ENCODE measurements at places on chromosomes 3 and 15.

- DNase-seq, result no peak
Measured at GRCh38 chr15:48550822-48551525, 94.5 kb downstream of the FBN1 start.

GRCh38 chr3:175346573-175347356 is 487.6 kb downstream of the NAALADL2 start:
- DNase-seq, result peak; percentile 88

GRCh38 chr15:90530250-90531051 is 728 bp downstream of the CRTC3 start:
- DNase-seq, result no peak

DNA sequence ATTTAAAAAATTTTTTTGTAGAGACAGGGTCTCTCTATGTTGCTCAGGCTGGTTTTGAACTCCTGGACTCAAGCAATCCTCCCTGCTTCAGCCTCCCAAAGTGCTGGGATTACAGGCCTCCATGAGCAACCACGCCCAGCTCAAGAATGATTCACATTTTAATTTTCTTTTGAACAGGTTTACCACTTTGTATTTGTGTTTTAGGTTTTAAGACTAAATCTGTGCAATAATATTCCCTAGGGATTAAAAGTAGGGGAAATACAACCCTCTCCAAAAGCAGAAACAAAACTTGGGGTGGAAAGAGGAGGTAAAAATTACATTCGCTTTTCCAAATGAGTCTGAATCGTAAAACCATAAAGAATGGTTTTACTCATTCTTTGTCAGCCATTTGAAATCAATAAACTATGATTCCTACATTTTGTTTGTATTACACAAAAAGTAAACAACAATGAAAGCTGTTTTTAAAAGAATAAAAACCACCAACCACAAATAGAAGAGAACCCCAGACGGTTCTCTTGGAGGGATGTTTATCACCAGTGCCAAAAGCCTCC is 37.8 kb downstream of the SLC24A1 start:
- DNase-seq, result no peak

DNA sequence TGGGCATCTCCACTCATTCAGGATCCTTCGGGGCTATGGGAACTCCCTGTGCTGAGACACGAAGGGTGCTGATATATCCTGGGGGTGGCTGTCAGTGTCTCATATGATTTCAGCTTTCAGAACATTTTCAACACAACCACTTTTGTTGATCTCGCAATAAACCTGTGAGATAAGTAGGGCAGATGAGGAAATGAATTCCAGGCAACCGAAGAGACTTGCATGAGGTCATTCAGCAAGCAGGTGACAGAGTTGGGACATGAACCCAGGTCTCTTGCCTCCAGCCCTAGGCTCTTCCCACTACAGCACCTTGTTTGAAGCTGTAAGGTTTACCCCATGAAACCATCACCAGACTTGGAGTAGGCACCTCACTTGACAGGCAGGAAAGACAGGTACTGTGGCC is 16.6 kb downstream of the DUOX1 start:
- no peak for DNase-seq

DNA sequence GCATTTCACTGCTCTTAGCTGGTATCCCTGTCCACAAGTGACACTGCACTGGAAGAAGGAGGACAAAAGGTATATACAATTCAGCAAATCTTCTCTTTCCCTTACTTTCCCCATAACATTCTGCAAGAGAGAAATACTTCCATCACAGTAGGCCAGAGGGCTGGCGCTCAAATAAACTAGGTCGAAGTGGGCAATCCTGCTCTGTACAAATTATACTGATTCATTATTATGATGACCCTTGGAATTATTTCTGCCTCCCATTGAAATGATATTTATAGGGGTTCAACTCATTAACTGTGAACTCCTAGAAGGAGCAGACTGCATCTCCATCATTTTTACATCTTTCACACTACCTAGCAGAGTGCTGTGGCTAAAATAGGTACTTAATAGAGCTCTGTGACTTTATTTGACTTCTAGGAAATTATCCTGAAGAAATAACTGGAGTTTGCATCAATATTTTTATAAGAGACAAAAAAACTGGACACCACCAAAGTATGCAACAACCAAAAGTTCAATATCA is 80.7 kb downstream of the ADAMTS9 start:
- no peak for DNase-seq

DNA sequence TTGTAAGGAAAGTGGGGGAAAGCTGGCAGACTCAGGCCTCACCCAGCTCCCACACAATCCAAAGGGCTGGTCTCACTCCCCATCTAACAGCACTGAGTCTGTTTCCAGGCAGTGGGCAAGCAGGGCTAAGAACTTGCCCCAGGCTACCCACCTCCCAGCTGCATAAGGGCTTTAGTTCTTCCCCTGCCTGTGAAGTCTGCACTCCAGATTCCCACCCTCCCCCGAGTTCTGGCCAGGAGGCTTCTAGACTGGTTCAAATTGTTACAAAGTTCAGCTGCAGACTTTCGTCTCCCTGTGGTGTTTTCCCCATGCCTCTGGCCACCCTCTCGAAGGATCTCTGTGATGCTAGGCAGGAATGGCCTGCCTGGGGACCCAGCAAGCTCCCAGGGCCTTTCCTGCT is 11.2 kb downstream of the EHHADH start:
- DNase-seq, result no peak

- peak; percentile 52 for DNase-seq
Measured at GRCh38 chr3:13579063-13579462, 30.1 kb downstream of the FBLN2 start.

DNA sequence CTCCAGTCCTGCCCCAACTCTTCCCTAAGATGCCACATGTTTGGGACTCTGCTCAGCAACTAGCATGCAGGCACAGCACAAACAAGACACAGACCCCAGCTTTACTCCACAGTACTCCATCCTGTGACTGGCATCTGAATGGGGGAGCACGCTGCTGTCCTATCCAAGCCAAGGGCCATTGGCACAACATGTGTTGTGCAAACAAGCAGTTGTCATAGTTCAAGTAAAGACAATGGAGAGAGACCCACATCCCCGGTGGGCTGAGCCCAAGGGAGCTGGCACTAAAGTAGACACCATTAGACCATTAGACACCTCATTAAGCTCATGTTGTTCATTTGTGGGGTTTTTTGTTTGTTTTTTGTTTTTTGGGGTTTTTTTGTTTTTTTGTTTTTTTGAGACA is 132.7 kb downstream of the CHSY1 start:
- no peak for DNase-seq

DNA sequence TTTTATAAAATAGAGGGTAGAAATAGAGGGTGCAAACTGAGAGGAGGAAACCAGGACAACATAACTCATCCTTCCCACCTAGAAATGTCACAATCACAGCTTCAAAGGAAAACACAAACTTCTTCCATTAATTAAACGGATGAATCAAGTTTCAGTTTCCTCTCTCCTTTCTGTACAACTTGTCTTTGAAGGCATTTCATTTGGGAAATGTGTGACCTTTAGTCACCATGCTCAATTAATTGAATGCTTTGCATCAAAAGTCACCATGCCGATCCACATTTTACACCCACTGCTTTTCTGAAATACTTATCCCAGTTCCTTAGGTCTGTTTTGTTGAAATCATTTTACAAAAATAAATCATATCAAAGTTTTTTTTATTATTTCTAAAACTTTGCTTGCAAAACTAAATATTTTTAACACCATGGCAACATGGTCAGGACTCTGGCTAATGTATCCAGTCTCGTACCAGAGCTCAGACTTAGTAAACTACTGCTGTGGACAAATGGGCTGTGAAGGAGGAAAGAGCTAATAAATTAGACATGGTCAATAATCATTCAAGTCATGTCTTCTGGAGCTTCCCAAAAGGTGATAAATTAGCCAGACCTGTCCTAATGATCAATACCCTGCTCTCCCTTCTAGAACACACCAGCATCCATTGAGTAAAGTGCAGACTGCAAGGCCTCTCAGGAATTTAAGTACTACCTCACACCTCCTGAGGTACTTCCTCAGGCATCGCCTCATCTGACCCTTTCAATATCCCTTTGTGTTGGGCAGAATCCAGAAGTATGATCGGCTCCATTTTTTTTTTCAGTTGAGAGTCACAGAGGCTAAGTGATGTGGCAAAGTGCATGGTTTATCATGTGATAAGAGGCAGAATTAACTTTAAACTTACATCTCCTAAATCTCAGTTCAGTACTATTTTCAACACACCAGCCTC is 161.3 kb downstream of the GREM1 start:
- DNase-seq, result no peak

DNA sequence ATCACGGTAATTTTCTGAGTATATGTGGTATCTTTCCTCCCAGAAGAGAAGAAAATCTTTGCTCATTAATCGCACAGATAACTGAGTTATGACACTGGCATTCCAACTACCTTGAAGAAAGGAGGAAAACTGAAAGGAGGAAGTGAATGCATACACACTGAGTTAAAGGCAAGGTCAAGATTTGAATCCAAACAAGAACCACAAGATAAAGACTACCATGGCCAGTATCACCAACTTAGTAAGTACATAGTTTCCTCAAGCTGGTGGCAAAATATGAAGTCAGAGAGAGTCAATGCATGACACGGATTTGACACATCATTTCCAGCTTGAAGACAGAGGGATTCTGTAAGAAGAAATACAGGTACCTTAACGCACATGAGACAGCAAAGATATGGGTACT is 287.5 kb downstream of the ULK4 start:
- DNase-seq, result no peak

- DNase-seq, result no peak
Measured at GRCh38 chr15:51253366-51253765, 85.0 kb downstream of the CYP19A1 start.

- DNase-seq, result no peak
Measured at GRCh38 chr3:155309581-155309980, 16.1 kb upstream of the STRIT1 start.

- no peak for DNase-seq
Measured at GRCh38 chr15:52082197-52083036, 30.2 kb downstream of the BCL2L10 start.

- no peak for DNase-seq
Measured at GRCh38 chr3:177460047-177460446, 262.8 kb upstream of the TBL1XR1 start.

DNA sequence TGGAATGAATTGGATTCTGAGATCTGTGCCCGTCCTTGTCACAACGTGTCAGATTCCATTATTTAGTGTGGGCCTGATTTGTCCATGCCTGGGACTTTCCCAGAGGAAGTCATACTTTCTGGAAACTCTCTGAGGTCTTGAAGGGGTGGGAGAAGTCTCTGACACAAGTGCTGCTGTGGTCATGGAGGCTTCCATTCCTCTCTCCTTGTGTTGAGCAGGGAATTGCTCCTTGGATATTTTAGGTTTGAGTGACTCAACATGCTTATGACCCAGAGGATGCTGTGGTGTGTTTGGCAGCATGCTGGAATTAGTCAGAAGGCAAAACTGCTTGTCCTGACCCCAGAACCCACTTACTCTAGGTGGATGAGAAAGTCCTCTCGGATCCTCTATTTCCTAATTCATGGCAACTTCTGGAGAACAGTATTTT is 132.1 kb downstream of the LPP start:
- DNase-seq, result peak; percentile 95

DNA sequence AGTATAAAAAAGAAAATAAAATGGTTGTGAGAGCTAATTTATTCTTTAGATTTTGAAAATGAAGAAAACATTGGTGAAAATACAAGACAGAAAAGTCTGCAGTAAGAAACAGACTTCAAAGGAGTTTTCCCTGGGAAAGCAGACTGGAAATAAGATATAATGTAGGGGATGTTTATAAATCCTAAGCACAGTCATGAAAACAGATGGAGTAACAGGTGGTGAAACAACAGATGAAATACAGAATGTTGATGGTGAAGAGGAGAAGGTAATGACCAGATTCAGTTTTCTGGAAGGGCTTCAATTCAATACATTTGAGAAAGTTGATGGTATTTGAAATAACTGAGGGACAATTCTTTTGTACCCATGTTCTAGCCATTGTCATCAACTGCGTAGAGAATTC is 353.9 kb downstream of the CHL1 start:
- DNase-seq, result no peak
